ENCODE measurements at places on chromosomes 12 and 14.

- no peak for DNase-seq
Observed at GRCh38 chr14:100592461-100592891, 5.3 kb upstream of the BEGAIN start.

DNA sequence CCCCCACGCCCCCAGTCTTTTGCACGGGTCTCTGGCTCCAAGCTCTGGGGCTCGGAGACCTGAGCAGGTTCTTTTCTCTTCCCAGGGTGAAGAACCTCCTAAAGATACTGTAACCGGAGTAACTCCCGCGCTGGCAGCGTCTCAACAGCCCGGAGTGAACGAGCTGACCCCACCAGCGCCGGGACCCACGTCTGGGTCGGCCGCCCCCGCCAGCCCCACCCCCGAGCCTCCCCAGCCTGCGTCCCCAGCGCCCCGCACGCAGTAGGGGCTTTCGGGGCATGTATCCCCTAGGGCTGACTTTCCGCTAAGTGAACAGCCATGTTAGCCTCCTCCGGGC is 858 bp downstream of the SLC35F4 start:
- no peak for DNase-seq

DNA sequence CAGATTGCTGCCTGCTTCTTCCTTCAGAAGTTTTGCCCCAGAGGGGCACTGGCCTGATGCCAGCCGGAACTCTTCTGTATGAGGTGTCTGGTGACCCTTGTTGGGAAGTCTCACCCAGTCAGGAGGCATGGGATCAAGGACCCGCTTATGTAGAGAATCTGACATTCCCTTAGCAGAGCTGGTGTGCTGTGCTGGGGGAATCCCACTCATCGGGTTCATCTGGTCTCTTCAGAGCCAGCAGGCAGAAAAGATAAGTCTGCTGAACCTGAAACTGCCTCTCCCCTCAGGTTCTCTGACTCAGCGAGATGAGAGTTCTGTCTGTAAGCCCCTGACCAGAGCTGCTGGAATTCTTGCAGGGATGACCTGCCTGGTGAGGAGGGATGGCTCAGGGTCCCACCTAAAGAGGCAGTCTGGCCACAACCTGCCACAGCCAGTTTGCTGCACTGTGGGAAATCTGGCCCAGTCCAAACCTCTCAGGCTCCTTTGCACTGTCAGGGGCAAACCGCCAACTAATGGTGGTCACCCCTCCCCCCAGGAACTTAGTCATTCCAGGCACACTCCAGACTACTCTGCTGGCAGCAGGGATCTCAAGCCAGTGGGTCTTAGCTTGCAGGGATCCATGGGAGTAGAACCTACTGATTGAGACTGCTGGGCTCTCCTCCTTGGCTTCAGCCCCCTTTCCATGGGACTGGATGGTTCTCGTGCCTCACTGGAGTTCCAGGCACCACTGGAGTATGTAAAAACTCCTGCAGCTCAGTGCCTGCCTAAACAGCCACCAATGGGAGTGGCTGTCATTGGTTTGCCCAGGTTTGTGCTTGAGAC is 4.1 kb downstream of the CLEC2D start:
- DNase-seq, result peak; percentile 61

DNA sequence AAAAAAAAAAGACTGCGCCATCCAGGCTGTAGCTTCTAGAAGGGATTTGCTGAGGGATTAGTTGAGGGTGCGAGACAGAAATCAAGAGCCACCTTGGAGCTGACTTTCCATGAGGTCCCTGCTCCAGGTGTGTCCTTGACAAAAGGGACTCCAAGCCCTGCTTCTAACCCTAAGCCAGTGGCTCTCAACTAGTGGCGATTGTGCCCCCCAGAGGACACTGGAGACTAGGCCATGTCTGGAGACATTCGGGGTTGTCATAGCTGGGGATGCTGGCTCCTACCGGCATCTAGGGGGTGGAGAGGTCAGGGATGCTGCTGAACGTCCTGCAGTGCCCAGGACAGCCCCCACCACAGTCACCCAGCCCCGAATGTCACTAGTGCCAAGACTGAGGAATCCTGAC is 40.6 kb downstream of the SPRING1 start:
- DNase-seq, result no peak

DNA sequence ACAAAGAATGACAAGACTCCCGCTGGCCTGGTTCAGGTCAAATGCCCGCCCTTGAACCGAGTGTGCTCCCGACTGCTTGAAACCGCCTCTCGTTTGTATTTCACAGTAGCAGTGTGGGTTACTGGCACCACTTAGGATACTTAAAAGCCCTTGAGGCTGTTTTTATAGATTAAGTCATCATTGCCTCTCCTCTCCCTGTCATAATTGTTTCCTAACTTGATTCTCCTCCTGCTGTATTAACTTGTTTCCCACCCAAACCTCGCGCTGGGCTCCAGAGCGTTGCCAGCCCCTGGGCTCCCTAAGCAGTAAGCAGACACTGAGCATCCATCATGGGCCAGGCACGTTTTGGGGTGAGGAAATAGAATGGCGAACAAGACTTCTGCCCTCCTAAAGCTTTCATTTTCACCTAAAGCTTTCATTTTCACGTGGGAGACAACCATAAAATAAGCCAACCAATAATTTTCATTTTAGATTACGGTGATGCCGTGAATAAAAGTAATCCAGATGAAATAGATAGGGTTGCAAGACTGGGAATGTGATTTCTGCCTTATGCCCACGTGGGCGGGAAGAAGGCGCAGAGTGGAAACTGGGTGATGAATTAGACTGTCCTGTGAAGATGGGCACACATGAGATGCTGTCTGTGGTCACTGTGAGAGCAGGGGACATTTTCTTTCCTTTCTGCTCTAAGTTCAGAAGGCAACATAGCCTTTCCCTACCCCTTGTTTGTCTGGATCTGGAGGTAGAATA is 97.5 kb downstream of the PPP2R5C start:
- DNase-seq, result no peak

GRCh38 chr12:54975875-54976274 is 8.7 kb downstream of the TESPA1 start:
- no peak for DNase-seq

- no peak for DNase-seq
Observed at GRCh38 chr14:35910191-35910590, 84.1 kb downstream of the BRMS1L start.

GRCh38 chr14:63283884-63284248 is 34.9 kb downstream of the GPHB5 start:
- no peak for DNase-seq

- peak; percentile 46 for DNase-seq
Observed at GRCh38 chr12:118432812-118433545, 56.6 kb downstream of the SUDS3 start.

DNA sequence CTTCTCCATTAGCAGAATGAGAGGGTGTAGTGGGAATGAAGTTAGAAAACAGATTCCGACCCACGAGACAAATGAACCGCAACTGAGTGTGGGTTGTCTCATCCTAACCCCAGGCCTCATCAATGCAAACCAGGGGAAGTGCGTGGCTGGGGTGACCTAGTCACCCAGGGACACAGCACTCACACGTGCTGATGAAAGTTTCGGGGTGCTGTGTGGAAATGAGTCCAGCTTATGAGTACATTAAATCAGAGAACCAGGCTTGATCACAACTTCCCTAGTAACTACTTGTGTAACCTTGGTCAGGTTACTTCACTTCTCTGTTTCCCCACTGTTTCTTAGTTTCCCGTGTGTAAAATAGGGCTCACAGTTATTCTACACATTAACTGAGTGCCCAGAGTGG is 95.4 kb upstream of the CDKN3 start:
- no peak for DNase-seq

DNA sequence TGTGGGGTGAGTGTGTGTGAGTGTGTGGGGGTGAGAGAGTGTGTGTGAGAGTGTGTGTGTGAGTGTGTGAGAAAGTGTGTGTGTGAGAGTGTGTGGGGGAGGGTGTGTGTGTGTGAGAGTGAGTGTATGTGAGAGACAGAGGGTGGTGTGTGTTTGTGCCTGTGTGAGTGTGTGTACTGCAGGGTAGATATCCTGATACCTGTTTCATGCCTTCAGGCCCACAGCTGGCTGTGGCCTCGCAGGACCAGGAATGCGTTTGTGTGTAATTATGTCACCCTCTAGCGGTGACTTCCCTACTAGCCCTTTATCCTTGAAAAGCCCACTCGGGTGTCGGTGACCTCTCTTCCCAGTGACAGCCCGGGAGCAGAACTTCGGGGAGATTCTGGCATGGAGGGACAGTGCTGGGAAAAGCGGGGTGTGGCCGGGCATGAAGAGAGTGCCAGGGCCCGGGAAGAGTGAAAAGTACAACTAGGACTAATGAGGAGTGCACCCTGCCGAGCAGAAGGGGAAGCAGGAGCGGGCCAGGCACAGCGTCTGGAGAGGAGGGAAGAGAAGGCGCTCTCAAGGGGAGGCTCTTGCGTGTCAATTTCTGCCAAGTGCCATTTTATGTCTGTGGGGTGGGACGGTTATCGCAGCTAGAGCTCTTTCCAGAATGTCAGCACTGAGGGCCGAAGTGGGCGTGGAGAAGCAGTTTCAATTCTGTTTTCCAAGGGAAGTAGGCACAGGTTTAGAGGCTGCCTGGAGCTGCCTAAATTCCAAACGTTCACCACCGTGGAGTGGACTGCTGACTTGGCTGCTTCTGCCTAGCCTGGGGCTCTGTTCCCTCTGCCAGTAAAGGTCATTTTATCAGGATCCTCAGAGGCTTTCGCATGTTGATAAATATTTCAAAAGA is 11.0 kb upstream of the FBXL14 start:
- DNase-seq, result peak; percentile 91

GRCh38 chr14:52922656-52923055 is 28.2 kb downstream of the FERMT2 start:
- no peak for DNase-seq

DNA sequence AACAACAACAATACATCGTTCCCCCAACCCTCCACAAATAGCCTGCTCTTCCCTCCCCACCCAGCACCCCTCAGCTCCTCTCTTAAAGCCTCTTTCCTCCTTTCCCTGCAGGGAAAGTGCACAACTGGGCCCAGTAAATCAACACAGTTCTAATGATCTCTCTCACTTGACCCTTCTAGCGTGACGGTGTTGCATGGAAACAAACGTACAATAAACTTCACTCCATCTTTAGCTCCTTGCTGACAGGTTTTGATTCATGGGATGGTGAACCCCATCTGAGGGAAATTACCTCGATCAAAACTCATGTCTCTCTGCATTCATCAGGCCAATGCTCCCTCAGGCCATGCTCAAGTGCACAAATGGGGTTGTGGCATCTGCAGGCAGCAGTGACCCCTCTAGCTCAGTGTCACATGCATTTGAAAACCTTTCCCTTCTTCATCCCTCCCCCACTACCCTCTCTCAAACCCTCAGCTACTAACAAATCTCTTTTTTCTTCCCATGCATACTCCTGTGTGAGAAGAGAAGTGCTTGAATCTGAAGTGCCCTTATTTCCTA is 22.9 kb downstream of the GDF11 start:
- DNase-seq, result no peak

- no peak for DNase-seq
Observed at GRCh38 chr12:115032521-115032920, 348.5 kb upstream of the TBX3 start.

DNA sequence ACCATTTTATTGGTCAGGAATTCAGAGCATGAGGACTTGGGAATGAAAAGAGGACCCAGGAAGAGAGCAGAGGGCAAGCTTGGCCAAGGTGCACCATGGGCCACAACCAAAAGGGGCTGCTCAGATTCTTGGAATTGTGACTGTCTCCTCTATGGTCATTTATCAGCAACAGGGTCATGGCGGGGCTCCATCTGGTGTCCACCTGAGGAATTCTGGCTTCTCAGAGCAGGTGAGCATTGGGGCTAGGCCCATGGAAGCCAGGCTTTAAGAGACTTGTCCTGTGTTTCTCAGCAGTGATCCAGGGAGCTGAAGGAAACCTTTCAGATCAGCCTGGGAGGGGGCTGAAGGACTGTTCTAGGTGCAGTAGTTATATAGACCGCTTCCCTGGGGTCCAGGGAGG is 2.6 kb upstream of the RIN3 start:
- peak; percentile 37 for DNase-seq

DNA sequence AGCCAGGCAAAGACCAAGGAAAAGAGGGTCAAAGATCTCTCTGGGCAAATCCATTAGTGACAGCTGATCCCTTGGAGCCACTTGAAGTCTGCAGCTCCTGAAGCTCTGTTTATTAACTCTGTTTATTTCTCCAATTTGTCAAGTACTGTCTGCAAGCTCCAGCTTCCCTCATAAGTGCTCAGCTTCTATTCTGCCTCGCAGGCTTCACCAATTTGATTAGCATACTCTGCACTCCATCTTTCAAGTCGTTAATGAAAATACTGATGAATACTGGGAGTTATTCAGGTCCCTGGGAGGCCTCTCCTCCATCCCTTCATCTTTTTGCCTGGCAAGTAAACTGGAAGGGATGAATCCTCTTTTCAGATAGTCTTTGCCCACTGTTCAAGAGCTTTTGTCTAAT is 54.3 kb downstream of the TTC9 start:
- DNase-seq, result no peak

DNA sequence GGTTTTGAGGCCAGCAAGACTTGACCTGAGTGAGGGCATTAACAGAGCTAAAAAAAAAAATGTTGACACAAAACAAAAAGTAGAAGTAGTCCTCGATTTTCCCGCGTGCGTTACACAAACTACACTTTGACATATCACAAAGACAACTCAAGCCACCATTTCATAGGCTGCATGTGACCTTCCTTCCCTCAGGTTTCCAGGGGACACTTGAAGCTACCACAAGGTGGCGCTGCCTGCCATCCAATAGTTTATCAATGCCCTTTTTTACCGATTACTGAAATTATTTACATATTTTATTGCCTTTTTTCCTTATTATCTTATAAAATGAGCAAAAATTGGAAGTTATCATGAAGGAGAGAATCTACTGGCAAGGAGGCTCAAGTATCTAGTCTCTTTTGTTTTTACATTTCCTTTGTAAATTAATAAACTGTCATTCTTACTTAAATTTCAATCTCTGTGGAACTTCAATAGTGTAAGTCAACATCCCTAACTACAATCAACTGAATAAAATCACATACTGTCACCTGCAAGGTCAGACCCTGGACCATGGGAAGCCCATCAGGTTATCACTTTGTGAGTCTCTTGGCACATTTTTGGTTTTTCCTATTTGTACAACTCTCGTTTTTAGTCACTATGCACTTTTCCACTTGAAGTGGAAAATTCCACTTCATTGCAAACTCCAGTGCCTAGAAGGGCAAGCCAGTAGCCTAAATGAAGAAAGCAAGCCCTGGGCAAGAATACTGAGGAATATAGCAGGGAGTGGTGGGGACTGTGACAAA is 84.6 kb upstream of the CPSF6 start:
- peak; percentile 64 for DNase-seq

- DNase-seq, result no peak
Observed at GRCh38 chr14:52846591-52846990, 55.2 kb upstream of the GNPNAT1 start.

Measured in mucosa of descending colon (tissue), 3 donors.